NCI-H748 treated with DMSO at 0.1 percent for 48 hours (cell line): ENCODE measurements at places on chromosomes 2 and 18.

DNA sequence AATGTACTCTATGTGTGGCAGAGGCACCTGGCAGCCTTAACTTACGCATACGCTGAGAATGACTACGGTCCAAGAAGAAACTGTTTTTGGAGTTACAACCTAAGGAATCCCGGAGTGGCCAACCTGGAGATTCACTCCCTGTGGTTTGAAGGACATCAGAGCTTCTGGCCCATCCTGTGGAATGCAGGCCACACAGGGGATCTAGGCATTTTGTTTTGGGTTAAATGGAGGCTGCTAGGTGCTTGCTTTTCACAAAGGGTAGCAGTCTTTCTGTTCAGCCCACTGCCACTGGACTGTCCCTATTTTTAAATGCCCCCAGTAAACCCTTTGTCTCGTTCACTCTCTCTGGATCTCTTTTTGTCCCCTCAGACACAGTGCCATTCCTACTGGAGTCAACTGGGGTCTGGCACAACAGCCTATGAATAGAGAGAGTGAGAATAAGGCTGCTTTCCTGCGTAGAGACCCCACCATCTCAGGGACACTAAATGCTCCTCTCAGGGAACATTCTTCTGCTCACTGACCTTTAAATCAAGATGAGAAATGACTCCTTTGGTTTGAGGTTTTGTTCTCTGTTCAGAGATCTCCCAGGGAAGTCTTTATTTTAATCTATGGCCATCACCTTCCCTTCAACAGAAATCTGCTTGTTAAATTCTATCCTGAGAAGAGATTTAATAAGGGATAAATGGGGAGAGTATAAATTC is 124.9 kb downstream of the B3GNT2 start:
- DNase-seq, result no peak

DNA sequence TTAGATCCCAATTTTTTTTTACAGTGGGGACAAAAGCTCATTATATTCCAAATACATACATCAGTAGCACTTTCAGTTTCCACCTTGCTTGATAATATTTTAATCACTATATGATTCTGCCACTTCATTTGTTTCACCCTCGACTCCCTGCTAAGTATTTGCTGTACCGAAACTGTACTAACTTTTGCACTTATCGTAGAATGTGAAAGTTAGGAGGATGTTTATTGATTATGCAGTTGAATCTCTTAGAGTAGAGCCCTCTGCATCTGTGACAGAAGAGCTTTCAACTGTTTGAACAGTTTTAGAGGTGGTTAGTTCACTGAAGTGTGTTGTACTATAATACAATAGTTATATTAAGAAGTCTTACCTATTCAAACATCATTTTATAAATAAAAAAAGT is 20.8 kb downstream of the NCOA1 start:
- no peak for DNase-seq

DNA sequence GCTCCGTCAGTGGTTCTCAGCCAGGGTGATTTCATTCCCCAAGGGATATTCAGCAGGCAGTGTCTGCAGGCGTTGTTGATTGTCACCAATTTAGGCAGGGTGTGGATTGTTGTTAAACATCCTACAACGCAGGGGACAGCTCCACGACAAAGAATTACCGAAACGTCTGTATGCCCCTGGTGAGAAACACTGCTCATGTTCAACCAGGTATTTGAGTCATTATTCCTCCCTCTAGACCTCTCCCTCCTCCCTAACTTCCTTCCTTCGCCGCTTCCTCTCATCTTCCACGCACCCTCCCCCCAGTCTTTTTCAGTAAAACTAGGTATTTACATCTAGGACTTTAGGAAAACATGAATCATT is 50.8 kb downstream of the NCK2 start:
- DNase-seq, result no peak

DNA sequence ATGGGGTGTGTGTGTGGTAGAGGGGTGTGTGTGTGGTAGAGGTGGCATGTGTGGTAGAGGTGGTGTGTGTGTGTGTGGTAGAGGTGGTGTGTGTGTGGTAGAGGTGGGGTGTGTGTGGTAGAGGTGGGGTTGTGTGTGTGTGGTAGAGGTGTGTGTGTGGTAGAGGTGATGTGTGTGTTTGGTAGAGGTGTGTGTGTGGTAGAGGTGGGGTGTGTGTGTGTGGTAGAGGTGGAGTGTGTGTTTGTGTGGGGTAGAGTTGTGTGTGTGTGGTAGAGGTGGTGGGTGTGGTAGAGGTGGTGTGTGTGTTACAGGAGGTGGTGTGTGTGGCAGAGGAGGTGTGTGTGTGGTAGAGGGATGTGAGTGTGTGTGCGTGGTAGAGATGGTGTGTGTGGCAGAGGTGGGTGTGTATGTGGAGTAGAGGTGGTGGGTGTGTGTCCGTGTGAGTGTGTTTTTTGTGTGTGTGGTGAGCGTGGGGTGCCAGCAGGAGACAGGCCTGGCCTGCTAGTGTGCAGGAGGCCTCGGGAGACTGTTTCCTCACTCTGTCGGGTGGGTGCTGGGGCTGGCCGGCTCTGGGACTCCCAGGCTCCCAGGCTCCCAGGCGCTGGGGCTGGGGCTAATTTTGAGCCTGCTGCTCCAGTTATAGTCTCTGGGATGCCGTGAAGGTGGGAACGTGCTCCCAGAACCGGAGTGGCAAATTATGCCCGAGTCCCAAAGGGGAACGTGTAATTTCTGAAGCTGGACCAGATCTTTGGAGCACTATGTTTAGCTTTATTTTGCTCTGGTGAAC is 165.2 kb downstream of the DYSF start:
- no peak for DNase-seq

DNA sequence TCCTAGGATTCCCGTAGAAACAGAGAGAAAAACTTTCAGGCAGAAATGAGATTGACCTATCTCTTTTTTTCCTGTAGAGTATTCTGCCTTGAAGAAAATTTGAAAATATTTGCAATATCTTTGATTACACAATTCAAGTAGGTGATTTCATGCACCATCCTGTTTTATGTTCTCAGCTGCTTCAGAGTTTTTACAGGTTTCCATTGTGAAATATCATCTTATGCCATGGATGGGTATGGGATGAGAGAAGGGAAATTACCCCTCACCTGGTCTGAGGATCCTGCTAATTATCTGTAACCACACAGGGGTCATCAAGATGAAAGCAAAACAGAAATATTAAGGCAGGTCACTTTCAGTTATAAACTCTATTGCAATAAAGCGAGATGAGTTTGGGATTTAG is 264.8 kb downstream of the TXNL1 start:
- no peak for DNase-seq
